Cerebellar nuclear complex (tissue), 1 donor: ENCODE measurements at places on chromosomes 13 and 19.

DNA sequence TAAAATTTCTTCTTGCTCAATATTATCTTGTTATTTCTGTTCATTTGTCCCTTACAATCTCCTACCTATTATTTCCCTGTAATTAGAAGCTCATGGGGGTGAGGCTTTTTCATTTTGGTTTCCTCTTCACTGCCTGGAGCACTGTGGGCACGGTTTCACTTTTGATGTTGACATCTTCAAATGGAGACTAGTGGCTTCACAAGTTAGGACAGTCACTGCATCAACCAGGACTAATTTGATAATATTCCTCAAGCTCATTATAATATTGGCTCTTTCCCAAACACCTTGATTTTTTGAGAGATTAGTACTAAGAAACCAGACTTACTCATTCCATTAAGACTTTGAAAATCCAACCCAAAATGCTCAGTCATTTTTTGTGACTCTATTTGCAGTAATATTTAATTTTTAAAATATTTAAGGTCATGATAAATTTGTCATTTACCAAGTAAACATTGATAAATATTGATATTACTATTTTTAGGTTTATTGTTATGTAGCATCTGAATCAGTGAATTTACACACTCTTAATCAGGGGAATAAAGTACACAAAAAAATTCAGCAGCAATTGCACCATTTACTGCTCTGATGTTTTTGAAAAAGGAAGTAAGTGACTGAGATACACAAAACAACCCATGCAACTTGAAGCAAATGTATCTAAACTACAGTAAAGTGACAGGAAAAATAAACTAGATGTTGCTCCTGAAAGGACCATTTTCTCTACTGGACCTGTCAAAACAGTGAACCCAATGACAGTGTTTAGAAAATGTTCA, 28.8 kb upstream of the RCBTB2 start:
- no peak for DNase-seq

- DNase-seq, result no peak
Observed at GRCh38 chr19:47729799-47730520, 15.4 kb upstream of the NOP53 start.

- DNase-seq, result no peak
Observed at GRCh38 chr13:91056746-91057145, 290.7 kb upstream of the MIR17HG start.

DNA sequence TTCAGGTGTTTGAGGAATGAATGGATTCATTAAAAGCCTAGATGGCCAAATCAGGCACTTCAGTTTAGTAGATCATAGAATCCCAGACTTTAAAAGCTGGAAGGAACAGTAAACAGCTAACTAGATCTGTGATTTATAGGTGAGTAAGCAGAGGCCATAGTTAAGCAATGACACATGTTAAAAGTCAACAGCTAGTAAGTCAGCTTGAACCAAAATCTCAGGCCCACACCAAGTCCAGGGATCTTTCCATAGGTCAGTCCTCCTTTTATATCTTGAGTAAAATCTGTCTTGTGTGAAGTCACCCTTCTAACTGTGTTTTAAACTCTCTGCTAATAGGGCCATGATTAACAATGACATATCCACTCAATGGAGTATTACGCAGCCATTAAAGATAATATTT, 275.5 kb upstream of the SOX21 start:
- no peak for DNase-seq
